HuH-7.5 (cell line): ENCODE measurements at places on chromosomes 6 and 20.
A peak's percentile ranks its signal among the peaks of the same experiment; 100 is the strongest.

GRCh38 chr6:27582928-27583725 lies 110.2 kb upstream of the ZNF184 start:
- DNase-seq, result no peak

- no peak for DNase-seq
Measured at GRCh38 chr20:10863337-10864060, 189.7 kb upstream of the JAG1 start.

GRCh38 chr6:14010275-14010674 lies 85.5 kb downstream of the RNF182 start:
- DNase-seq, result no peak

DNA sequence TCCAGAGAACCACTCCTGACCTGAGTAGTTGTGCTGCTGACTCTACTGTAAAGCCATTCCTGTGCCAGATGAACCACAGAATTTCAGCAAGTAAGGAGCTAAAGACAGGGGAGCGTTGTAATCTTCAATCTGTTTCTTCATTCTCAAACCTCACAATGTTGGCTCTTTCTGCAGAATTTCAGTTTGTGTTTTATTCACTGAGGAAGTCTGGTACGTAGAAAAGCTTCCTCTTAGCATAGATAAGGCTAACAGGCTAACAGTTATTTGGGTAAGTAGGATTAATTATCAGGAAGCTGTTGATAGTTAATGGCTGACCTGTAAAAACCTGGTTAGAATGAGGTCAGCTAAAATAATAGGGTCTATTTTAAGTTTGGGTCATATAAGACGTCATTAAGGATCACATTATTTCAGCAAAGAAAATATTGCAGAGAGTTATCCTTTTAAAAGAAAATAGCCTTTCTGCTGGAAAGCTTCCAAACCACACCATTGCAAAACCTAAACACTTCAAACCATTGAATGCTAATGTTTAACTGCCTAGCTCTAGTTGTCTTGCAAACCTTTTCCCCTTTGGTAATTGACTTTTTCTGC lies 14.1 kb upstream of the TENT5A start:
- DNase-seq, result no peak

- DNase-seq, result peak; percentile 28
Measured at GRCh38 chr6:31042806-31043205, 32.5 kb downstream of the MUC22 start.
